ENCODE measurements at places on chromosomes 6 and 20.

- DNase-seq = no peak
These were observed 39.4 kb upstream of the RFPL4B start for GRCh38 chr6:112307707-112308106.

DNA sequence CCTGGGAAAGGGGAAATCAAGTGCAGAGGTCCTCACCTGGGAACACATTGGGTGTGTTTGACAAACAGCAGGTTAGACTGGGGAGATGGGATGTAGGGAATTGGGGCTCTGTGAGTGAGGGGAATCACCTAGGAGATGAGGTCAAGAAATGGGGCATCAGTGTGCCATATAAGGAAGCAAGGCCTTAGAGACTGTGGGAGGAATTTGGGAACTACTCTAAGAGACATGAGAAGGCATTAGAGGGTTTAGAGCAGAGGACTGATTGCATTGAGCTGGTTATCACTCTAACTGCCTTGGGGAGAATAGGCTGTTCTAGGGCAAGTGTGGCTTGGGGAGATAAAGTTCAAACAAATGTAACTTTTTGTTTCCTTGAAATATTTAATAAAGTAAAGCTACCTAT, 189.9 kb downstream of the EYA4 start:
- DNase-seq = no peak

GRCh38 chr20:20875716-20876115, 163.3 kb upstream of the RALGAPA2 start:
- DNase-seq = no peak

- no peak for DNase-seq
These were observed 8.9 kb upstream of the NKAIN2 start for GRCh38 chr6:123794799-123795198.

DNA sequence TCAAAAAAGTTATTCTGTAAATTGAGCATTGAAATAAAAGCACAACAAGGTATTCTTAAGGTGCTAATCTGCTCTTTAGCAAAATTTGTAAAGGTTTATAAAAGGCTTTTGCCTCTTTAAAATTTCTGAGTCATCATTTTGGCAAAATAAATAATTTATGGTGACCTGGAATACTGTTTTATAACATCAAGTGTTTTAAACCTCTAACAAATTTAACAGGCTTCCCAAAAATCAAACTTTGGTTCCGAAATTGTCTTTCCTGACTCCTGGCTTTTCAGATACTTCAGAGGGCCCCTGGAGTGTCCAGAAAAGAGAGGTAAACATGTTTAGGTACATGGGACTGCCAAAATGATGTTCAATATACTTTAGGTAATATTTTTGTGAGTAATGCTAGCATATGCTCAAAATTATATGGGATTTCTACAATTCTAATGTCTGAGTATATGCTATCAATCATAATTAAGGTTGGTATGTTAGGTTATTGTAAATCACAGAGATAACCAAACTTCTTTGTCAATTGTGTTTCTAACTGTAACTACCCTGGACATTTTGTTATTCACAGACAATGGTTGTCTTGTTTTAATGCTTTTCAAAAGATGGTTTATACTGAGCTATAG, 160.3 kb upstream of the OLIG3 start:
- DNase-seq = no peak

GRCh38 chr6:47366335-47366890, 56.7 kb upstream of the TNFRSF21 start:
- DNase-seq = no peak

GRCh38 chr20:36523341-36523740, 18.0 kb upstream of the MYL9 start:
- DNase-seq = no peak

GRCh38 chr6:137676888-137677287, 182.7 kb upstream of the OLIG3 start:
- no peak for DNase-seq

DNA sequence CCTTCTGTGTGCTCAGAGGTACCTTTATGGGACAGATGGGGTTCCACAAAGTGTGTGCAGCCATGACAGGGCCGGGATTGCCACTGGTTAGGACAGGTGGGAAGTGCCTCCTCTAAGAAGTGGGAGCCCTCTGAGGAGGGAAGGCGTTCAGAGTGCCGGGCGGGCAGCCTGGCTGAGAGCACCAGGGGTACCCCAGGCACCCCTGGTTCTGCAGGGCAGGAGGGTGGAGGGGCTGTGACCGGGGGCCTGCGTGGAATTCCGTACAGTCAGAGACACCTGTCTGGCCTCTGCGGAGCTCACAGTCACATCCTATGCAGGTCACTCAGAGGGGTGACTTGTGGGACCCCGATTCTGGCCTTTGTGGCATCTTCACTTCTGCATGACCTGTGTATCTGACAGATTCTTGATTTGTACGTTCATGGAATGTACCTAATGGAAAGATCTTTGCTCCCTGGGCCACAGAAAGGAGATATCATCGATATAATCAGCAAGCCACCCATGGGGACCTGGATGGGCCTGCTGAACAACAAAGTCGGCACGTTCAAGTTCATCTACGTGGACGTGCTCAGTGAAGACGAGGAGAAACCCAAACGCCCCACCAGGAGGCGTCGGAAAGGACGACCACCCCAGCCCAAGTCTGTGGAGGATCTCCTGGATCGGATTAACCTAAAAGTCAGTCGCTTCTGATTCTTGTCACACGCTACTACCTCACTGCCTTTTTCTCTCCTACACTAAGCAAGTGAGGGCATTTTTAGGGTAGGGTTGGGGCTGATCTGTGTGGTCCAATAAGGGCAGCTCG, 190.9 kb downstream of the SASH1 start:
- DNase-seq = no peak

- DNase-seq = no peak
These were observed 55.1 kb downstream of the CDS2 start for GRCh38 chr20:5181958-5182357.

GRCh38 chr6:34062815-34063214, 83.1 kb downstream of the GRM4 start:
- DNase-seq = no peak

DNA sequence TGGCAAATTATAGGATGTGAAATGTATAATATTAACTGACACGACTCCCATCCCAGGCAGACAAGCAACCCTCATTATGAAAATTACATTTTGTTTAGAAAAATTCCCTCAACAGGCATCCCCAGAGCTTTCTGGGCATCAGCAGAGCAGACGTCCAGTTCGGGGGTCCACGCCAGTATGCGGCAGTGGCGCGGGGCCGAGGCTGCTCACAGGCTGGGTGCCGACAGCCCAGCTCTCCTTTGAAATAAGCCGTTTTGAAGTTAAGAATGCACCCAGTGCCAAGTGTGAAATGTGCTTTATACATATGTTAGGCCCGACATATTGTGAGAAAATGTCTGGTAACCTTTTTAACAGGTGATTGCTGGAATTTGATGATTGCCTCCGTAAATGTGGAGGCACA, 50.4 kb downstream of the RPP40 start:
- DNase-seq = no peak

DNA sequence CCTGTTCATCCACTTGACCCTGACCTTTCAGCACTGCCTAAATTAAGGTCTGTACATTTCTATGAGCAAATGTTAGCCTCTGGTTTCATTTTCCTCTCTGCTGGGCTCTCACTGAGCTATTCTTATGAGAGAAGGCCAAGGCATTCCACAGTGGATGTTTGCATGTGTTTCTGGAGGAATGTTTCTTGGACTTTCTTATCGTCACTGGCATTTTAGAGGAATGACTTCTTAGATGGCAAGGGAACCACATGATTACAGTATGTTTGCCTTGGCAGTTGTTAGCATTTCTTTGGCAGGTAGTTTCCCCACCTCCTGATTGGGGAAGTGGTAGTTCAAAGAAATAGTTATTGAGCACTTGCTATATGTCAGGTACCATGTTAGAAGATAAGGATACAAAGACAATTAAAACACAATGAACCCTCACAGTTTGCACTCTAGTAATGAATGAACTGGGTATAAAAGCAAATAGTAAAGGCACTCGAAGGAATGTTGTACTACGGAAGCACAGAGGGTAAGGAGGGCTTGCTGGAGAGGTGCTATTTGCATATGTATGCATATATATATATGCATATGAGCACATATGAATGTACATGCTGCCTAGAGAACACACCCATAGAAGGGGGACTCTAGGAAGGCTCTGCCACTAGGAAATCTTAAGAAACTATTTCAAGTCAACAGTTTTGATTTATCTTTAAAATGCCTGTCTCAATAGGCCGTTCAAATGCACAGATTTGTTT, 307.4 kb downstream of the EYA4 start:
- DNase-seq = no peak

DNA sequence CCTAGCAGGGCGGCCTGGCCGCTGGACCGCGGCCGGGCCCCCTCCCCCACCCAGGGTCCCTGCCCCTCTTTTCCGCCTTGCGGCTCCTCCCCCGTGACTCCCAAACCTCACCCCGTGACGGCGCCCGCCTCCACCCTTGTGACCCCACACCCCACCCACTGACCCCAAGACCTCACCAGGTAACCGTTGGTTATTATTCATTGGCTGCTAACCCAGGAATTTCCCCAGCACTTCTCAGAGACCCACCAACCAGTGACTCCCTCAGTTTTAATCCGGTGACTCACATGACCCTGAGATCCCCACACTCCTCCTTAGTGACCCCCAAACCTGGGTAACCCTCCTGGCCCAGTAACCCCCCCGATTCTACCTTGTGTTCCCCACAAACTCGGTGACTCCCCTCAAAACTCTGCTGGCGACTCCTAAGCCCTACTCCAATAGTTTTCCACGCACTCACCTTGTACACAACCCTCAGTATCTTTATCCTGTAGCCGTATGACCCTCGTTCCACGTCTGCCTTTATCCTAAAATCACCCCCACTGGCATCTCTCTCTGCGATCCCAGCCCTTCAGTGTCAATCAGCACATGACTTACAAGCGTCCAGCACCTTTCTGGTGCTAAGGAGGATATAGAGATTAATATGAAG, 534 bp downstream of the ZNF76 start:
- peak; percentile 64 for DNase-seq

DNA sequence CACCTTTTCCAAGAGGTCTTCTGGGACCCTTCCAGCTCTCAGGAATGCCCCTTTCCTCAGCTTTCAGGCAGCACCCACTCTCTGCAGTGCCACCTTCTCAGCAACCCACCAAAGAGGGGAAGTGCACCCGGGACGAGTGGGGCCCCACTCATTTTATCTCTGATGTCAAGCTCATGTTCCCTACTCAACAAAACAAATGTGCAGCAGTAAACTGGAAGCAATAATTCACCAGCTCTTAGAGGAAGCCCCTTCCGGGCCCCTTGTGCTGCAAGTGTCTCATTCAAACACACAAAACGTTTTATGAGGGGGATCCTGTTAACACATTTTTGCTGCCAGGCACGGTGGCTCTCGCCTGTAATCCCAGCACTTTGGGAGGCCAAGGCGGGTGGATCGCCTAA, 13.6 kb downstream of the GFOD1 start:
- DNase-seq = no peak

DNA sequence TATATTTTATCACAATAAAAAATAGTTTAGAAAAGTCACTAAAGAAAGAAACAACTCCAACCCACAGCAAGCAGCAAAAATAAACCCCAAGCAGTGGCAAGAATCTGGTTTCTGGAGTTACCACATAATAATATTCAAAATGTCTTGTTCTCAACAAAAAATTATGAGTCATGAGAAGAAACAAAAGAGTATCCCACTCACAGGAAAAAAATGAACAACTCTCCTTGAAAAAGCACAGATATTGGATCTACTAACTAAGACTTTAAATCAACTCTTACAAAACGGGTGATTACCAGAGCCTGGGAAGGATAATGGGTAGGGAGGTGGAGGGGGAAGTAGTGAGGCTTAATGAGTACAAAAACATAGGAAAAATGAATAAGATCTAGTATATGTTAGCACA, 425.6 kb downstream of the PLCB1 start:
- no peak for DNase-seq

GRCh38 chr6:157036245-157036711, 259.1 kb downstream of the ARID1B start:
- no peak for DNase-seq

GRCh38 chr6:168404560-168404959, 36.4 kb upstream of the SMOC2 start:
- DNase-seq = no peak

DNA sequence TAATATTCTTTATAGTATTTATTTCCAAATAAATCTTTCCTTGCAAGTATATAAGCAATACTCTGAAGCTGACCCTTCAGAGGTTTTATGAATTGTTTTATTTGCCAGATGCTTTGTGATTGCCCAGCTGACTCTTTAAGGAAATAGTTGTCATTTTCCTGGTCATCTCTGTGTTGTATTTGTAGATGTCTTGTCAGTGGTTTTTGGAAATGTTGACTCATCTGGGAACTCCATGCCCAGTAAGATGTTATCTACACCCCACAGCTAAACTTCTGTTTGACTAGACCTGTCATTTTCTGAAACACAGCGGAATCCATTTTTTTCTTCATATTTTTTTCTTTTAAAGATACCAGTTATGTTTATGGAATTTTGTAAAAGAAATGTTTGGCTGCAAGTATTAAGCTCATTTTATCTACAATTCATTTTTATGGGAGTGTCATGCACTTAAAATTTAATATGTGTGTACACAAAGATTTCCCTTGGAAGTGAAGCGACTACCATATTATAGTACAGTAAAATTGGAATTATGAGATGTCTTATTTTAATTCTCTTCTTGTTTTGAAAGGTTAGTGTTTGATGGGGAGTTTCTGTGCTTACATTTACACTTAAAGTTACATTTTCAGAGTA, 491.0 kb downstream of the NKAIN2 start:
- no peak for DNase-seq

DNA sequence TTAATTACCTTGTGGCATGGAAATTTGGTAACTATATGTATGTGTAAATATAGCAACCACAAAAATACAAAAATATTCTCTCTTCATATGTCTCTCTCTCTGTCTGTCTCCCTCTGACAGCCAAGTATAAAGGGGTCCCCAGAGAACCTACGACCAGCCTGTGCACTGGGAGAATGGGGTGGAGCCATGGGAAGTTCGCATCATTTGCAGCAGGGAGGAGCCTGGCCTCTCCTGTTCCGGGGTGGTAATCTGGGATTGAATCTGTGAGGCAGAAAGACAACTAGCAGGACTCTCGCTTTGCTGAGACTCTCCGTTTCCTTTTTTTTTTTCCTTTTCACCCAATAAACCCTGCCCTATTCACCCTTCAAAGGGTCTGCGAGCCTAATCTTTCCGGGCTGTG, 1109.1 kb downstream of the HACE1 start:
- no peak for DNase-seq

- DNase-seq = no peak
These were observed 188.6 kb downstream of the PRL start for GRCh38 chr6:22108199-22108598.

DNA sequence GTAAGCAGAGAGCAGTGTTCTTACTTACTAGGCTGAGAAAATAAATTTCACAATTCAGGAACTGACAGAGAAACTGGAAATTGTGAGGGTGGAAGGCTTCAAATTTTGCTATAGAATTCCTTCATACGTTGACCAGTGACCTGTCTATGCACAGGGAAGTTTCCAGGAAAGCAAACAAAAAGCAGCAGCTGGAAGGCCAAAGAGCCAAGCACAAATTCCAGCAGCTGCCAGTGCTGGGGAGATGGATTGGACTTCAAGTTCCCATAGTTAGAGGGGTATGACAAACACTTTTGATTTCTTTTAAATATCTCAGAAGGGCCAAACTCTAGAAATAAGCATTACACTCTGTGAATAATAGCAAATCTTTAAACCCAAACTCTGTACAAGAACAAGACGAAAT, 299.1 kb upstream of the KCNQ5 start:
- no peak for DNase-seq
